ENCODE measurements at places on chromosomes 5 and 9.

DNA sequence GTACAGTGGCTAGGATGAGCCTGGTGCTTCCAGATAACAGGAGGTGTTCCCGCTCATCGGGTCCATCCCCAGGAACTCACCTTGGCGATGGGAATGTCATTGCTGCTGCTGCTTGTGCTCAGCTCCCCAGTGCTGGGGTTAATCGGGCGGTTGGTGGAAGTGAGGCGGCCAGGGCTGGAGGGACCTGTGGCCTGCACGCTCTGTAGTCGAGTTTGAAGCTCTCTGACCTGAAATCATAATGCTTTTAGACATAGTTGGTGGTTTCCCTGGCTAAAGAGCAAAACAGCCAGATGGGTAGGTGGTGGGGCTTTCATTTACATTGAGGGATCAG lies 108.5 kb downstream of the DCP2 start:
- H3K27me3 ChIP-seq: no peaks in the 10 kb centered on the region
- H3K36me3 ChIP-seq: peaks cover 6% of the 10 kb centered on the region
- H3K4me3 ChIP-seq: no peak overlapping the region
- H3K27ac ChIP-seq: no peak overlapping the region
- no peak for DNase-seq

DNA sequence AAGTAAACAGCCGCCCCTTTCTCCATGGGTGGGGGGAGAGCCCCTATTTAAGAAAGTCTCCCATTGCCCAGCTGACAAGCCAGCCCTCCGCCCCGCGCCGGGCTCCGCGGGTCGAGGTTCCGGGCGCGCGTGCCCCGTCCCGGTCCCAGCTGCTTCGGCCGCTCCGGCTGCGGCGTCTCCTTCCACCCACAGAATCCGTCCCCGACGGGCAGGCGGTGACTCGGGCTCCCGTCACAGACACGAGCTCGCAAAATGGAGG lies 223 bp downstream of the NR3C1 start:
- H3K27me3 ChIP-seq: no peaks in the 10 kb centered on the region
- peak overlapping the region; percentile 80 for H3K27ac ChIP-seq
- peaks cover 54% of the 10 kb centered on the region for H3K36me3 ChIP-seq
- H3K4me3 ChIP-seq: peak overlapping the region; percentile 85
- DNase-seq: no peak

DNA sequence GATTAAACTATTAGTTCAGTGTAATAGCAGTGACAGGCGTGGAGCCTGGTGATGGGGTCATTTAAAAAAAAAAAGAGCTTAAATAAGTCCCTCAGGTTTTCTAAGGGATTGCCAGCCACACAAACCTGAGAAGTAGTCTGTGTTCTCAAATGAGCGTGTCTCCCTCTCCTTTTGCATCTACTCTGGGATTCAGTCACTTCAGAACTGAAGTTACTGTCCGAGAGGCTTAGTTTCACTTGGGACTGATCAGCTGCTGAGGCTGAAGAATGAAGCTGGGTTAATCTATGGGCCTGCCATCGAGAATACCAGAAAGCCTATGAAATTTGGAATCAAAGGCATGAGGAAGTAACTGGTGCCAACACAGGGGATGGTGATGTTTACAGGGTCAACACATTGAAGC lies 310.1 kb downstream of the ADAMTS6 start:
- H3K27me3 ChIP-seq: no peaks in the 10 kb centered on the region
- H3K4me3 ChIP-seq: no peak overlapping the region
- H3K4me1 ChIP-seq: peaks cover 3% of the 10 kb centered on the region
- no peak overlapping the region for H3K27ac ChIP-seq
- peaks cover 4% of the 10 kb centered on the region for H3K36me3 ChIP-seq

DNA sequence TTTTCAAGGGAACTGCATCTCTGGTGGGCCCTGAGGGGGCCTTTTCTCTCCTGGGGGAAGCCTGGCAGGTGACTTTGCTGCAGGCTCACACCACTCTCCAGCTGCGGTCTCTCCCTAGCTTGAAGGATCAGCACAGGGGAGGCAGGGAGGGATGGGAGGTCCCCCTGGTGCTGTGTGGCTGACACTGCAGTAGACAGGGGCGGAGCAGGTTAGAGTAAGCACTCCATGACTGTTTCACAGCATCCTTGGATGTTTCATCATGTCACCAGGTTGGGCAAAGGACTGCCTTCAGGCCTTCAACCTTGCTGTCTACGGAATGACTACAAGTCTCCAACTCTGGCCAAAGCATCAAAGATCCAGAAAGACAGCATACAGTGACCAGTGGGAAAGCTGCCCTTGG lies 470.7 kb downstream of the CDK5RAP2 start:
- no peak overlapping the region for H3K4me3 ChIP-seq
- no peaks in the 10 kb centered on the region for H3K36me3 ChIP-seq
- peaks cover under 1% of the 10 kb centered on the region for H3K27me3 ChIP-seq

DNA sequence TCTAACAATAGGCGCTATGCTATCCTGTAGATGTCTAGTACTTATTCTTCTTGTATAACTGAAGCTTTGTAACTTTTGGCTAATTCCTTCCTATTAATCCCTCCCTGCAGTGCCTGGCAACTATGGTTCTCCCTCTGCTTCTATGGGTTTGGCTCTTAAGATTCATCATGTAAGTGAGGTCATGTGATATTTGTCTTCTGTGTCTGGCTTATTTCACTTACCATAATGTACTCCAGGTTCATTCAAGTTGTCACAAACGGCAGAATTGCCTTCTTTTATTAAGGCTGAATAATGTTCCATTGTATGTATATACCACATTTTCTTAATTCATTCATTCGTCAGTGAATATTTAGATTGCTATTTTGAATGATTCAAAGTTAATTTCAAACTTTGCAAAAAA lies 149.9 kb upstream of the GAS1 start:
- H3K36me3 ChIP-seq: no peaks in the 10 kb centered on the region
- no peak overlapping the region for H3K4me3 ChIP-seq
- no peaks in the 10 kb centered on the region for H3K4me1 ChIP-seq
- peaks cover 6% of the 10 kb centered on the region for H3K27me3 ChIP-seq
- no peak overlapping the region for H3K27ac ChIP-seq
- no peak for DNase-seq

- DNase-seq: no peak
- peaks cover 20% of the 10 kb centered on the region for H3K27me3 ChIP-seq
- no peaks in the 10 kb centered on the region for H3K36me3 ChIP-seq
- no peak overlapping the region for H3K4me3 ChIP-seq
- no peaks in the 10 kb centered on the region for H3K4me1 ChIP-seq
These were observed 178.3 kb downstream of the CAVIN4 start for GRCh38 chr9:100756217-100756616.

GRCh38 chr5:119287547-119288111 lies 68.2 kb upstream of the TNFAIP8 start:
- H3K4me1 ChIP-seq: peaks cover 82% of the 10 kb centered on the region
- peaks cover 27% of the 10 kb centered on the region for H3K36me3 ChIP-seq
- peak overlapping the region; percentile 79 for H3K4me3 ChIP-seq
- peak overlapping the region; percentile 99 for H3K27ac ChIP-seq
- DNase-seq: no peak

DNA sequence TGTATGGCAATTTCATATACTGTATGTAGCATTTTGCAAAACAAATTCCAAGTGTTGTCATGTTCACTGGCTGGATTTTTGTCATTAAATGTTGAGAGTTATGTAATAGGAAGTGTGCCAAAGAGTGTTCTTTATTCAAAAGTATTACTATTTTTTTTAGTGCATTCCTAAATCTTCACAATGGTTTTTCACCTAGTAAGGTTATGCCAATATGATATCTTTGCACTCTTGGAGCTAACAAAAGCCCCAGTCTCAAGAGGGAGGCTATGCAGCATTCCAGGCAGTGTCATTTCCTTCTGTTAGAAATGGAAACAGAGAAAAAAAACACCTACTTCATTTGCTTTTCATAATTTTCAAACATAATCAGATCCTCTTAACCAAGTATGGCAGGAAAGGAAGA lies 5.1 kb upstream of the SSBP2 start:
- H3K36me3 ChIP-seq: peaks cover 6% of the 10 kb centered on the region
- H3K4me1 ChIP-seq: peaks cover 1% of the 10 kb centered on the region
- no peak overlapping the region for H3K4me3 ChIP-seq

- peaks cover 13% of the 10 kb centered on the region for H3K27me3 ChIP-seq
- no peak for DNase-seq
- H3K4me1 ChIP-seq: no peaks in the 10 kb centered on the region
- no peaks in the 10 kb centered on the region for H3K36me3 ChIP-seq
- H3K27ac ChIP-seq: no peak overlapping the region
- H3K4me3 ChIP-seq: no peak overlapping the region
These were observed 136.9 kb upstream of the ALDH1B1 start for GRCh38 chr9:38255599-38255998.

DNA sequence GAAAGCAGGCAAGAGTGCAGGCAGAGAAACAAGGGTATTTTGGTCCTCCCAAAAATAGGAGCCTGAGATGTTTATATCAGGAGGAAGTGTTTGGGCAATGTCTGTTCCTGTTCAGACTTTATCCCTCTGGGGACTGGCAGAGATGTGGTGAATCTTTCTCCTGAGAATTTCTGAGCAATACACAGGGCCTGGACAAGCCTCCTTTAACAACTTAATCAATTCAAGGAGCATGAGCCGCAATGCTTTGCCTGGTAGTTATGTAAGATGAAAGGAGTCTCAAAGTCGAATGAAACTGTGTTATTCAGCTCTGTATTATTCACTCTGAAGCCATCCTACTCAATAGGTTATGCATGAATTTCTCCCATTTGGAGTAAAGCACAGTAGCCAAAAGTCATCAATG lies 365.6 kb downstream of the MAN2A1 start:
- H3K36me3 ChIP-seq: peaks cover 5% of the 10 kb centered on the region
- H3K4me3 ChIP-seq: no peak overlapping the region
- no peak for DNase-seq
- no peak overlapping the region for H3K27ac ChIP-seq

- no peak for DNase-seq
- H3K4me1 ChIP-seq: no peaks in the 10 kb centered on the region
- H3K36me3 ChIP-seq: no peaks in the 10 kb centered on the region
- no peak overlapping the region for H3K27ac ChIP-seq
These were observed 778 bp downstream of the FRRS1L start for GRCh38 chr9:109166171-109166770.

- H3K36me3 ChIP-seq: peaks cover 5% of the 10 kb centered on the region
- peaks cover 63% of the 10 kb centered on the region for H3K27me3 ChIP-seq
- no peak overlapping the region for H3K27ac ChIP-seq
These were observed 6.3 kb upstream of the WNK2 start for GRCh38 chr9:93177676-93178075.

- no peaks in the 10 kb centered on the region for H3K27me3 ChIP-seq
- no peak for DNase-seq
- H3K4me1 ChIP-seq: no peaks in the 10 kb centered on the region
- no peak overlapping the region for H3K27ac ChIP-seq
- no peaks in the 10 kb centered on the region for H3K36me3 ChIP-seq
These were observed 259.7 kb downstream of the CSNK1G3 start for GRCh38 chr5:123771715-123772114.

GRCh38 chr5:157593052-157593757 lies 17.6 kb upstream of the ADAM19 start:
- no peak overlapping the region for H3K27ac ChIP-seq
- peaks cover 43% of the 10 kb centered on the region for H3K4me1 ChIP-seq
- H3K27me3 ChIP-seq: no peaks in the 10 kb centered on the region
- DNase-seq: no peak

DNA sequence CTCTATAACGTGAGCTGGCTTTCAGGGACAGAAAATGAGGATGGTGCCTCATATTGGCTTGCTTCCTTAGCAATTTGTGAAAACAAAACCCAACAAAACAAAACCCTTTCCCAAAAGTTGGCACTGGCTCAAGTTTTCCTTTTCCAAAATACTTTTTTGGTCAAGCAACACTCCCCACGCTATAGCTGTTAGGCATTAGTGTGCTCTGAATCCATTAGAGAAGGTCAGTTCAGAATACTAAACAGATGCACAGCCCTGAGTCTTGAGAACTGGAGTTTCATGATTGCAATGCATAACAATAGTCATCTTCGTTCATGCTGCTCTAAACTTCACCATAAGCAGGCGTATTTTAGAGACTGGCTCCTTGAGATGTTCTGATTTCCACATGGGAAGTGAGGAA lies 172.0 kb upstream of the KLF9 start:
- no peak overlapping the region for H3K27ac ChIP-seq
- H3K4me3 ChIP-seq: no peak overlapping the region
- peaks cover 19% of the 10 kb centered on the region for H3K27me3 ChIP-seq
- H3K36me3 ChIP-seq: no peaks in the 10 kb centered on the region
- no peak for DNase-seq
